ENCODE measurements at places on chromosomes 7 and 10. TPM values are rescaled to one million over a fixed set of nuclear protein-coding genes. Genes with fewer than 3 reads are reported as not detected.

Gene ZKSCAN1
- total RNA-seq = 9.3 TPM

Gene CAMK2B
- total RNA-seq = 0.15 TPM

Gene PAX4
- total RNA-seq = not detected

Gene NPSR1
- total RNA-seq = not detected

Gene CDCA7L
- total RNA-seq = 16.4 TPM

Gene LBX1
- total RNA-seq = not detected

Gene ACHE
- total RNA-seq = 2.0 TPM

Gene PNLIPRP3
- not detected for total RNA-seq

Gene POT1
- total RNA-seq = 14.9 TPM

Gene IGF2BP3
- total RNA-seq = 26.0 TPM

Gene FANK1
- 3.1 TPM for total RNA-seq

Gene SSC4D
- 1.3 TPM for total RNA-seq

All from A549 treated with CpdA at 1 μM for 4 hours (cell line).